NCI-H1694 treated with DMSO at 0.1 percent for 48 hours (cell line): ENCODE measurements at places on chromosomes 5 and 9.
A peak's percentile ranks its signal among the peaks of the same experiment; 100 is the strongest.

GRCh38 chr5:107621089-107621488 is 49.6 kb downstream of the EFNA5 start:
- DNase-seq, result no peak

- DNase-seq, result no peak
Measured at GRCh38 chr9:2157277-2158110, 142.3 kb downstream of the SMARCA2 start.

DNA sequence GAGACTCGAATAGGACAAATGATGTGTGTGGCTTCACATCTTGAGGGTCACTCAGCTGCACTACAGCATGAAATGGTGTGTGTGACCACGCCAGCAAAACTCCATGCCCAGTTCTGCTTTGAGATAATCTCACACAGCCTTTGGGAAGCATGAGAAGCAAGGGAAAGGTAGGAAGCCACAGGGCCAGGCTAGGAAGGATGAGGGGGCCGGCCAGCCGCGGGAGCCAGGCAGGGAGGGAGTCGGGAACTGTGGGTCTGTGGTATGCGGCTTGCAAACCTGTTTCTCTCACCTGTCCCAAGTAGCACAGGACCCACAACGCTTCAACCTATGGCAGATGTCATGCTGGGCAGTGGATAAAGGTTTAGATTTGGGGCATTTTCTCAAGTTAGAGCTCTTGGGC is 142.0 kb downstream of the HSPA4 start:
- no peak for DNase-seq

GRCh38 chr5:61815339-61815738 is 483.3 kb downstream of the ZSWIM6 start:
- no peak for DNase-seq

- no peak for DNase-seq
Measured at GRCh38 chr5:16453609-16454008, 12.0 kb downstream of the ZNF622 start.

- DNase-seq, result peak; percentile 53
Measured at GRCh38 chr9:21995006-21995665, 545 bp downstream of the CDKN2B-AS1 start.

- no peak for DNase-seq
Measured at GRCh38 chr5:154376481-154376880, 69.3 kb upstream of the SAP30L start.

- DNase-seq, result no peak
Measured at GRCh38 chr5:114360816-114361723, 800 bp upstream of the KCNN2 start.

DNA sequence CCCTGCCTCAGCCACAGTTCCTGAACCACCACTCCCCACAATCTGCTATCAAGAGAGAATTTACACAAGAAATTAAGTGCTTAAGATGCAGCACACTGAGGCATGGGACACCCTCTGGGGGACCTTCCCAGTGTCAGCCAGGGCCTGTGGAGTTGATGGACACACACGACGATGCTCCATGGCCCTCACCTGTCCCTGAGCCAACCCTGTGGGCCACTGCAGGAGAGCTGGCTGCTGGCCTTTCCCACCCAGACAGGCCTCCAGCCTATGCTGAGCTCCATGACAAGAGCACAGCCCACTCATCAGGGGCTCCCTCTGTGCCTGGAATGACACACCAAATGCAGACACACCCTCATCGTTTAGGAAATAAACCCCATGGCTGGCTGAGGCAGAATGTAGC is 124.6 kb downstream of the ADAMTS16 start:
- DNase-seq, result no peak

GRCh38 chr9:131394464-131395156 is 724 bp downstream of the PRRC2B start:
- no peak for DNase-seq

DNA sequence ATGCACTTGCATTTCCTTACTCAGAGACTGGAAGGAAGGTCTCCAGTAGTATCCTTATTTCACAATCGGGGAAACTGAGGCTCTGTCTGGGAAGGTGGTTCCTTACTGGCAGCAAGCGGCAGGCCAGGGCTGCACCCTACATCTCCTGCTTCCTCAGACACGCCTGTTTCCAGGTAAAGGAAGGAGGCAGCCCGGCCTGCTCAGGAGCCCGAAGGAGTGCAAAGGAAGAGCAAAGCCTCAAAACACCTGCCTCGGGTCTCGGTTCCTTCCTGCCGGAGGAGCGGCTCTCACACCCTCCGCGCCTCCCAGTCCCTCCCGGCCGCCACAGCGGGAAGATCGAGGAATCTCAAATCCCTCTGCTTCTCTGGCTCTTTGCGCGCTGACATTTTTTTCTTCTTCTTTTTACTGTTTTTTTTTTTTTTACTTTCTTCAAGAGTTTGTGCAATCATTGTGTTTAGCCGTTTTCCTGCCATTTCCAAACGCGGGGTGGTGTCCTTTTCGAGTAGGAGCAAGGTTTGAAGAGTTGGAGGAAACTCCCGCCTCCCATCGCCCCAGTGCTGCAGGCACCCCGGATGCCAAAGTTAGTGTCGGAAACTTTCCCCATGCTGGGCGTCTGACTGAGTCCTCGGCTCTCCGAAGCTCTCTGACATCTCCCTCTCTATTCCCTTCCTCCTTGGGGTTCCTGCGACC is 1.0 kb downstream of the GGTA1 start:
- DNase-seq, result no peak
